Right hindlimb (tissue), 1 donor: ENCODE measurements at places on chromosomes 6 and 20.

- DNase-seq, result no peak
Measured at GRCh38 chr6:36285187-36285671, 15.4 kb downstream of the PNPLA1 start.

DNA sequence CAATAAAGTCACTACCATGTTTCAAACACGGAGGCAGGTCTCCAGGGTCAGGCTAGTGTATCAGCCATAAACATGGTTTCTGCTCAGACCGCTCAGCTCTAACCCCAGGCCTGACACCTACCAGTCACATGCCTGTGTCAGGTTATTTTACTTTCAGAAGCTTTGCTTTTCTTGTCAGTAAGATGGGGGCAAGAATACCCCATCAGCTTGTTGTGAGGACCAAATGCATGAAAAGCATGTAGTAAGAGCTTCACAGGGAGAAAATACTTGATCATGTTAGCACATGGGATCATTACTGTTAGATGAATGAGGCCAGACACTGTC, 65.2 kb upstream of the PIM1 start:
- no peak for DNase-seq

DNA sequence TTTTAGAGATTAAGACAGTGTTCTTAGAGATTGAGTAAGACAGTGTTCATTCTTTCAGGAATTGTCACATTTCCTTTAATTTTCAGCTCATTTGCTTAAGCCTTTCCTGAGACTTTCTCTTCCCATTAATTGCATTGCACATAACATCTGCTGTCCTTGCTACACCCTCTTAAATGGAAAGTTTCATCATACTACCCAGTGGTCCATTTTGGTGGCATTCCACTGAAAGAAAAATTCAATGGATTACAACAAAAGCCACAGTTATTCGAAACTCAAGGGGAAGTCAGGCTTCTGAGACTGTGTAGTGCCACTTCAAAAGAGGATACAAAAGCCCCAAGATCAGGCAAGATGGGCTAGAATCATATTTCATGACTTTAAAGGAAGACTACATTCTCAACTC, 64.0 kb downstream of the RSPO3 start:
- no peak for DNase-seq

GRCh38 chr6:150877928-150878327, 12.4 kb downstream of the MTHFD1L start:
- DNase-seq, result no peak

GRCh38 chr20:44997171-44997570, 30.9 kb downstream of the STK4 start:
- no peak for DNase-seq

GRCh38 chr20:36779656-36780025, 6.1 kb upstream of the DSN1 start:
- DNase-seq, result no peak

DNA sequence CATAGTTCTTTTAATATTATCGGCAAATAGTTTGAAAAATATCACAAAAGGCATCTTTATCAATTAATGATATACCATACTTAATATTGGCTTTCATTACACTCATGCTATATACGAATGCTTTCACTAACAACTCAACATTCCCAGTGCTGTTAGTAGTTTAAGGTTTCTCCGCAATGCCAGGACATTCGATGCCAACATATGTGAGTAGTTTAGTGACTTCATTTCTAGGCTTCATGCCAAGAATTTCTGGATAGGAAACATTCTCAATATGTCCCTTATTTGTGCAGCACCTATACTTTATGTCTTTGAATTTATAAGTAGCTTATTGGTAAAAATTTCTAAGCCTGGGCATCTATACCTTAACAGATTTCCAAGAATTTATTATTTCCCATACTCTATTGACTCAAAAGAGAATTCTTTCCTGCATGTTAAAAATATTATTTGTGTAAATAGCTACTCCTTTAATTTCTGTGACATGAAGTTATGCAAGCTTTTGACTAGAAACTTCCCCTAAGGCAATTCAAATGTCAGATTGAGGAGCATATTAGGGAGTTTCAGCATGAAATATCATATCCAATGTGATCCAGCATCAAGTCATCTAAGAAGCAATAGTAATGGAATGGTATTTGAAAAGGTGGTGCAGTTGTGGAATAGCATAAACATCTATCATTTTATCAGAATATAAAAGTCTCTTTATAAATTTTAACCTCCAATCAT, 236.0 kb upstream of the STXBP5 start:
- DNase-seq, result no peak

DNA sequence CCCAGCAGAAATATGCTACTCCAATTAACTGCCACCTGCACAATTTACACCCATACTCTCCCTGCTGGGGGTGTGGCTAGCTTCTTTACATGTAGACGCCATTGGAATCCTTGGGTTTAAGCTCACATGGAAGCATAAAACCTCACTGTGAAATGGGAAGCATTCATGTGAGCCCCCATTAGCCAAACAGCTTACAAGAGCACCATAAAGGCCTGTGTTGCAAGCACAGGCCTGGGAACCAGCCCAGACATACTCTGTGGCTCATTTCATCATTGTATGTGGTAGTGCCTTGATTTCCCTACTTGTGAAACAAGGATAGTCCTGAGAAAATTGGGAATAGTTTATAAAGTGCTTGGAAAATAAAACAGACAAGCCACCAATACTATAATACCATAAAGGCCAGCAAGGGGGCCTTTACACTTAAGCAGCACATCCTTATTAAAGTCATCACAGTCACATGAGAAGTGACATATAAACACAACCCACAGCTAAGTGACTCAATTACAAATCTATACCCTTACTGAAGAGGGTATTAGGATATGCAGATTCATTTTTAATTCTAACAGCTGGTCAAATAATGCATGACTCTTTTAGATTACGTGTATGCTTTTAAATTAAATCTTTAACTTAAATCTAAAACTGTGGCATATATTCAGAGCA, 6.8 kb downstream of the ADNP start:
- DNase-seq, result no peak

GRCh38 chr6:21992178-21992967, 304.5 kb downstream of the PRL start:
- DNase-seq, result no peak

GRCh38 chr6:107820338-107821261, 3.5 kb downstream of the SCML4 start:
- peak; percentile 53 for DNase-seq

DNA sequence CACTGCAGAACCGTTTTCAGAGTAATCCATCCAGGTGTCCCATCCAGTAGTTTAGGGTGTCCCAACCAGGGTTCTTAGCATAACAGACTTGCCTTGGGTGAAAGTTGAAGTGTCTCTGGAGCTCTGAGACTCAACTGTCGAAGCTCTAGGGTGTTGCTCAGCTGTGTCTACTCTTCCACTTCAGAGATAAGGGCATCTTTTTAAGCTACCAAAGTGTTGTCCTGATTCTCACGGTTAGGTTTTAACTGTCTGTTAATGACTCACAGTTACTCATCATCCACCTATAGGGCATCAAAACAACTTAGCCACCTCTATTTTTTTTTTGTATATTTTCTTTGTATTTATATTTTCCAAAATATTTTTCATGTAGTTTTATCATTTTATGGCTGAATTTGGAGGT, 36.9 kb upstream of the TBX18 start:
- no peak for DNase-seq

- no peak for DNase-seq
Measured at GRCh38 chr20:37144856-37145404, 34.2 kb upstream of the RPN2 start.

GRCh38 chr6:132188556-132189264, 212.6 kb downstream of the MOXD1 start:
- no peak for DNase-seq
